Pancreas (tissue), 10 donors: ENCODE measurements at places on chromosomes 4 and X. TPM values are rescaled to one million over a fixed set of nuclear protein-coding genes. Genes with fewer than 3 reads are reported as not detected.

CYLC1 gene
- total RNA-seq, result not detected

SPANXC gene
- total RNA-seq, result not detected

PCDH10 gene
- total RNA-seq, result 0.12 TPM

VCX2 gene
- total RNA-seq, result not detected

ARHGEF9 gene
- total RNA-seq, result 9.7 TPM

NKX3-2 gene
- total RNA-seq, result 0.12 TPM

RELL1 gene
- 4.8 TPM for total RNA-seq

CACNA1F gene
- total RNA-seq, result 0.19 TPM

CSAG2 gene
- total RNA-seq, result not detected
